ENCODE measurements at places on chromosomes 12 and 14. TPM values are rescaled to one million over a fixed set of nuclear protein-coding genes. Genes with fewer than 3 reads are reported as not detected.

- no peak for DNase-seq
These were observed 211.5 kb downstream of the PRKD1 start for GRCh38 chr14:29716150-29716549.

SLC5A8 gene
- total RNA-seq: not detected

DNA sequence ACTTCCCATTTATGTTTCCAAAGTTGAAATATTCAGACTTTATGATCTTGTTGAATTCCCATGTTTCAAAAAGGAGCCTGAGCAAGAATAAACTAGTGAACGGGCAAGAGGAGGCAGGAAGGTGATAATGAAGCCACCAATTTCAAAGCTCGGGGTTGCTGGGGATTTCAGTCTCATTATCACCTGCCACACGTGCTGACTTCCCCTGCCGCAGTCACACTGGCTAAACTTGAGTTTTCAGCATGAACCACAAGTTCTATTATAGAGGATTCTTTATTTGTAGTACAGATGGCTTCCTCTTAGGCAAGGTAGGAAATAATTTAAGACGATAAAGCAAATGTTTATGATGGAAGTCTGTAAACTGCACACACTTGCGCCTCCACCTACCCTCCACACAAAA, 18.1 kb upstream of the DIABLO start:
- peak; percentile 44 for DNase-seq

RTL1 gene
- not detected for total RNA-seq

GRCh38 chr14:63603749-63604277, 37.9 kb downstream of the WDR89 start:
- no peak for DNase-seq

AJUBA gene
- total RNA-seq: 1.7 TPM
